Stimulated activated CD4-positive, alpha-beta T cell treated with anti-CD3 and anti-CD28 coated beads, Interleukin-4, amount 100 ng/mL, for 24 hours (primary cell): ENCODE measurements at places on chromosomes 12 and 14.

DNA sequence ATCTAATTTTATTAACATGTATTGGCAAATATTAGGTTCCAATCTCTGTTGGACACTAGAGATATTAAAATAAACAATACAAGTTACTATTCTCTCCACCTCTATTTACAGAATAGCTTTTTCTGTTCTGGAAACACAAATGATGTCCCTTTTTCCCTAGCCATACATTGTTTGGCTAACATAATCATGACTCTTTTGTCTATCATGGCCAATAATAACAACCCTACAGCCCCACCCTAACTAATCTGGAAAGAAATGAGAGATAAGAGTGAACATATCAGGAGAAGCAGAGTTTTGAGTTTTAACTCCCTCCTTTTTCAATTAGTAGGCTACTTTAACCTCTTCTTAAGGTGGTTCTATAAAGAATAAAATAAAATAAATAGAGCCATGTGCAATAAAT, 40.2 kb downstream of the RASSF9 start:
- no peak for DNase-seq

DNA sequence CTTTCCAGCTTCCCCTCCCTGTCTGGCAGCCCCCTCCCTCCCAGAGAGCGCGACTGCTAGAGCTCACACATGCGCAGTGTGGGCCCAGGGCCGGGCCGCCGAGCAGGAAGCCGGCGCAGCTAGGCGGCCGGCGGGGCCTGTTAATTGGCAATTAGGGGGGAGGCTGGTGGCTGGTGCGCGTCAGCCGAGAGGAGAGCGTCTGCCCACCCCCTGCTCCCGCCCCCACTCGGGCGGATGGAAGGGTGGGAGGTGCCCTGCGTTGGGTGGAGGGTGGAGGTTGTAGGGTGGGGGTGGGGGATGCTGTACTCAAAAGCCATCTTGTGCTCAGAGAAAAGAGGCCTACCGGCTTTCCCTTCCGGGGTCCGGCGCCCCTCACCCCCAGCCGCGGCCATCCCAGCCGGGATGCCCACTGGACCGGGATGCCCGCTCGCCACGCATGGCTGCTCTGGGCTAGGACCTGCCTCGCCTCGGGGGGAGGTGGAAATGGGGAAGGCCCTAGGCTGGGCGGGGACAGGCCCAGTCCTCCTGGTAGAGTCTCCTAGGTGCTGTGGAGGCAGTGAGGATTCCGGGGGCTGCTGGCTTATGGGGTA, 9.2 kb downstream of the HOXC8 start:
- peak; percentile 67 for DNase-seq

DNA sequence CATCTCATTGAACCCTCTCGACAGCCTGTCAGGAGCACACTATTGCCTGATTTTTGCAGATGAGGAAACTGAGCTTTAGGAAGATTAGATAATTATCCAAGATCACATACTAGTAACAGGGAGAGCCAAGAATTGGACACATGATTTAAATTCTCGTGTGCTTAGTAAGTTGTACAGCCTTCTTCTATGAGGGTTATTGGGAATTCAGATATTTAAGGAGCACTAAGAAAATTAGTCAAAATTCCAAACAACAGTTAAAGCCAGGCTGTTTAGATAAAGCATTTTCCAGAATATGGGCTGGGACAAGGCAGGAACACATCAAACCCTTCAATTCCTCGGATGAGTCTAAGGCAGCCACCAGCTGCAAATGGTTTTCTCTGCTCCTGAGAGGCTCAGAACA, 148.8 kb downstream of the TMEM30B start:
- no peak for DNase-seq

- no peak for DNase-seq
These were observed 1023.0 kb upstream of the ATXN7L3B start for GRCh38 chr12:73514672-73515071.
